NCI-H446 (cell line): ENCODE measurements at places on chromosomes 7 and 10.

DNA sequence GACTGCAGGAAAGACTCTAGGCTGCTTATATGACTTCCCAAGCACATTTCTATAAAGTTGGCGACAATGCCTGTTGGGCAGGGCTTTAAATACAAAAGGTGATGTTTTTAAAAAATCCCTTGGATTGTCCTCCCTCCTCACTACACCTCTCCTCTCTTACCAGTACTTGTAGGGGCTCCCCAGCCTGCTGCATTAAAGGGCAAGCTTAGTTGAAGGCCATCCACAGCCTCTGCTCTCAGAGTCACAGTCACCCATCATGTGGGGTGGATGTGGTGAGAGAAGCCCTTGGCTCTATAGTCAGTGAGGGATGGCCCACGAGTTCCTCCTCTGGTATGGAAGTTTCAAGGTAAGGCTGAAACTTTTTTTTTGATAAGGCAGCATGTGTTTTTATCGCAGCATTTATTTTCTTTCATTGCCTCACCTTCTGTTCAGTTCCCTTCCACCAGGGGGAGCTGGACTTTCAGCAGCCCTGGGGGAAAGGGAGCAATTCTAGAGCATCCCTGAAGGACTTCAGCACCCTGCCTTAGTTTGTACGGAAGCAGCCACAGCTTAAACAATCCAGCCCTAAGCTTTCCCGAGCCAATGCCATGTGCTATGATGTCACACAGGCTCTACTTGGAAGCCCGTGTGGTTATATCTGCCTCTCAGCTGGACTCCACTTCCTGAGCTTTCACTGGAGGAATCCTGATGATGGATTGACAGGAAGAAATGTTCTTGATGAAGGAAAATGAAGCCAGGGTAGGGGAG lies 131.9 kb downstream of the CALCR start:
- peak; percentile 5 for DNase-seq

DNA sequence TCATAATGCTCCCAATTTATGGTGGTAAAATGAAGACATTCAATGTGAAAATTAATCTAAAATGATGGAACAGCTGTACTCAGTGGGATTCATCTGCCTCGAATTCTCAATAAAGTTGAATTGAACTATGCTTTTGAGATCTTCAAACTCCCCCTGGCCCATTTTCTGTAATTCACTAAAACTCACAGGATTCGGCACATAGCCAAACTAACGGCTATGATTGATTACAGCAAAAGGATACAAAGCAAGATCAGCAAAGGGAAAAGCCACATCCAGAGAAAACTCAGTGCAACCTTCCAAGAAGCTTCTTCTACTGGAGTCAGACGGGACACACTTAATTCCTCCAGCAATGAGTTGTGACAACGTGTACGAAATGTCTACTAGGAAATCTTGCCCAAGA lies 307.5 kb downstream of the CNTNAP2 start:
- DNase-seq = no peak

DNA sequence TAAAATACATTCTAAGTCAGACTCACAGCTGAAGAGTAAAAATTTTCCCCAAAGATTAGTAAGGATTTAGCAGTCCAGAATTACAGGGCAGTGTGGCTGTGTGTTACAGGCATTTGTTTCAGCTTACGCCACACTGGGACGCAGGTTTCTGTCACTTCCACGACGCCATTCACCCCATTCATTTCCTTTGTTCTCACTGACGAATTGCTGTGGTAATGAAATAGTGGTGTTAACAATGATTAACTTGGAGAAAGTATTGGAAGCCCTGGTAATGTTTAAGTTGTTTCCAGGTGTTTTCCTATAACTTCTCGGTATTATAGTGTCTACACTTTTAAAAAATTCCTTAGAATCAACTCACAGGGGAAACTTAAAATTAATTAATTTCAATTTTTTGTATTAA lies 370.9 kb downstream of the SH2D4B start:
- DNase-seq = no peak

- DNase-seq = no peak
These were observed 11.2 kb downstream of the MXI1 start for GRCh38 chr10:110218632-110219031.

DNA sequence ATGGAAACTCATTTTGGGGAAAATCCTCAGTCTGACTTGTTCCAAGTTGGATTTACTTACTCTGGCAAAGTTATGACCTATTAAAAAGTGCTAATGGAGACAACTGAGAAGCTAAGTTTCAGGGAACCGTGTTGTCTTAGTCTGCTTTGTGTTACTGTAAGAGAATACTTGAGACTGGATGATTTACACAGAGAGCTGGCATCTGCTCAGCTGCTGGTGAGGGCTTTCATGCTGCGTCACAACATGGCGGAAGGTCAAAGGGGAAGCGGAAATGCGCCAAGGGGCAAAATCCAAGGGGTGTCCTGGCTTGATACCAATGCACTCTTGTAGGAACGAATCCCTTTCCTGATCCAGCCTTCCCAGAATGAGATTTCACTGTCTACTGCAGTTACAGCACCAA lies 46.4 kb downstream of the MTURN start:
- peak; percentile 75 for DNase-seq

DNA sequence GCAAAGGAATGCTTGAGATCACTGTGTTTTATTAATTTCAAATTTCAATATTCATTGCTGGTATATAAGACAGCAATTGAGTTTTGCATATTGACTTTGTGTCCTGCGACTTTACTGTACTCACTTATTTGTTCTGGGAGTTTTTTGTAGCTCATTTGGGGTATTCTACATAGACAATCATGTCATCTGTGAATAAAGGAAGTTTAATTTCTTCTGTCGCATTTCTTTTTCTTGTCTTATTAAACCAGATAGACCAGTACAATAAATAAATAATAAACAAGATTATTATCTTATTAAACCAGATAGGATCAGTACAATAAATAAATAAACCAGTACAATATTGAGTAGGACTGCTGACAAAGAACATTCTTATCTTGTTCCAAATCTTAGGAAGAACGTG lies 448.2 kb downstream of the RPS24 start:
- DNase-seq = no peak

- peak; percentile 9 for DNase-seq
These were observed 79.9 kb upstream of the RHEB start for GRCh38 chr7:151599401-151600227.

GRCh38 chr10:7755103-7755502 lies 32.7 kb downstream of the KIN start:
- no peak for DNase-seq

DNA sequence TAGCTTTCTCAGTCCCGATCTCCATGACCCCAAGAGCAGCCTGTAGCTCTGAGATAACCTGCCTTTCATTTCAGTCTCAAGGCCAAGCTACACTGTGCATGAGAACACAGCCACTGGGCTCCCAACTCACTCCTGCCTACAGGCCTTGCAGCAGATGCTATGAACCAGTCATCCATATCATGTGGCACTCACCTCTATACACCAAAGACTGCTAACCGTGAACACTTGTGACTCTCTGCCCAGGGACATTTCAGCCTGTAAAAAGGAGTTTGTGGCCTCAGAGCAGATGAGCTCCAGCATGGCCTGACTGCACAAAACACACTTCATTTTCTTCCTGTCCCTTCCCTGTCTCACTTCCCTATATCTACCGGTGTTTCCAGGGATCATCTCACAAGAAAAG lies 56.9 kb upstream of the NPY start:
- DNase-seq = no peak

GRCh38 chr10:97230146-97230545 lies 44.4 kb upstream of the SLIT1 start:
- no peak for DNase-seq

GRCh38 chr7:129728875-129729467 lies 117.5 kb downstream of the NRF1 start:
- no peak for DNase-seq

GRCh38 chr10:81872206-81872862 lies 2.7 kb upstream of the NRG3 start:
- peak; percentile 58 for DNase-seq

DNA sequence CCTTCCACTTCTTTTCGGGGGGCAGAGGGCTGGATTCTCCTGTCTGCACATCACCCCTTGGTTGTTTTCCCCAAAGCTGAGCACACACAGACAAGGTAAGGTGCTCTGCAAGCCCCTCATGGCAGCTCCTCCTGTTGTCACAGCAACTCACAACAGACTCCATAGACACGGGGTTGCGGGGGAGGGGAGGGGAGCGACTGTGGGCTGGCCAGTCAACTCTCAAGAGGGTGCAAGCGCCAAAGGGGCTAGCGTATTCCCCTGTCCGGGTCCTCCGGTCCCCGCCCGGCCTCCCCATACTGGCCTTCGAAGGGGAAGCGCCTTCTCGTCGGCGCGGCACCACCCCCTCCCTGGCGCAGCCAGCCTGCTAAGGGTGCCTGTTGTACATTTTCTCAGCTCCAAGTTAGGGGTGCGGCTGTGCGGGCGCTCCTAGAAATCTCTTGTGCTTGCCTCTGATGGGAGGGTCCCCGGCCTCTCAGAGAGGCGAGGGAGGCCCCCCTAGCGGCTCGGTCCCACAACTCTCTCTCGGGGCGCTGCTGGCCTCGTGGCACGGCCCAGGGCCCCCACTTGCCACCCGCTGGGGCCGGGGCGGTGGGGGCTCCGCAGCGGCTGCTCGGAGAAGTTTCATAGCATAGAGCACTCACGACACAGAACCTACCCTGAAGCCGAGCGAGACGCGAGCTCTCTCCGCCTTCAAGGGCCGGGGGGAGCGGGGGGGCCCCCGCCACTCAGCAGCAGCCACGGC lies 498 bp downstream of the RHOBTB1 start:
- peak; percentile 25 for DNase-seq

DNA sequence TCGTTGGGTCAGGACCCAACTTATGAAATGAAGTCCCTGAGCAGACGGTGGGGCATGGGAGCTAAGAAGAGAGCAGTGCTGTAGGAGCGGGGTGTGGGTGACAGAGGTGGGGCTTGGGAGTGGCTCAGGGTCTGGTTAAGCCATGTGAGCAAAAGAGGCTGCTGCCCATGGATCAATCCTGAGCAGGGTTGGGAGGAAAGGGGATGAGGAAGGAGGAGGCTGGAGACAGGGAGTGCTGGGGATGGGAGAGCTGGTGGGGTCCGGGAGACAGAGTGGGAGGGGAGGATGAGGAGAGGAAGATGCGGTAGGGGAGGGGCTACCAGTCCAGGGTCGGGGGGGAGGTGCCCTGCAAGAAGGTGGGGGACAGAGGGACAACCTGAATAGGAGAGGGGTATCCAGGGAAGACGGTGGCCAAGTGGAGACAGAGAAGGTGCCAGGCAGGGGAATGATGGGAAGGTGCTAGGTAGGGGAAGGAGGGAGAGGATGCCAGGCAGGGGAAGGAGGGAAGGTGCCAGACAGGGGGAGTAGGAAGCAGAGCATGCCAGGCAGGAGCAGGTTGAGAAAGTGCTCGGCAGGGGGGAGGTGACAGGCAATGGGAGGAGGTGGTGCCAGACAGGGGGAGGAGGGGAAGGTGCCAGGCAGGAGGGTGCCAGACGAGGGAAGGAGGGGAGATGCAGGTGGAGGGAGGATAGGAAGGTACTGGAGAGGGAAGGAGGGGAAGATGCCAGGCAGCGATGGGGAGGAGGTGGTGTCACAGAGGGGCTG lies 27.5 kb upstream of the SMARCD3 start:
- no peak for DNase-seq

GRCh38 chr10:116919706-116920105 lies 70.4 kb downstream of the ENO4 start:
- DNase-seq = no peak

DNA sequence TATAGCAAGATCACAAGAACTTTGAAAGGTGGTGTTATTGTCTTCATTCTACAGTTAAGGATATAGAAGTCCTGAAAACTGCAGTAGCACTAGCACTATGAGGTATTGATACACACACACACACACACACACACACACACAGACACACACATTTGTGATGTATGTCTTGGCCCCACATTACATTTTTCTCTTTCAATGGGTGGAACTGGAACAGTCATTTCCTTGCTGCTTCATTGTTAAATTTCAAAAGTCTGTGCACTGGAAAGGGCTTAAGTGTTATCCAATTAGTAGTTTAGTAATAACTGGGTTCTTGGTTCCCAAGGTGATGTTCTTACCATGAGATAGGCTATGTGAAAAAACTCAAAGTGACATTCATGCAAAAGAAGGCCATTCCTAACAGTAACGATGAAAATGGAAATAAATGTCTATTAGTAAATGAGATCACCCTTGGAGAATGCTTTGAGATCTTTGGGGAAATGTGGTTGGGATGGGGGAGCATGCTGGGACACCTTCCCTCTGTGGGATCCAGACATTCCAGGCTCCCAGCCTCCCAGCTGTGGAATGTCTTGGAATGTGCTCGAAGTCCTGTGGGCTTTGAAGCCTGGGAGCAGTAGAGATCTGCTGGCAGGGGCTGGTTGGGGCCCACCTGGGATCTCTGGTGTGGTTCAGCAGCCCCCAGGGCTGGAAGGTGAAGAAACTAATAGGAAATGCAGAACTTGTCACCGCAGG lies 37.4 kb upstream of the CALD1 start:
- DNase-seq = no peak

GRCh38 chr10:128540781-128541761 lies 414.8 kb upstream of the MKI67 start:
- no peak for DNase-seq

DNA sequence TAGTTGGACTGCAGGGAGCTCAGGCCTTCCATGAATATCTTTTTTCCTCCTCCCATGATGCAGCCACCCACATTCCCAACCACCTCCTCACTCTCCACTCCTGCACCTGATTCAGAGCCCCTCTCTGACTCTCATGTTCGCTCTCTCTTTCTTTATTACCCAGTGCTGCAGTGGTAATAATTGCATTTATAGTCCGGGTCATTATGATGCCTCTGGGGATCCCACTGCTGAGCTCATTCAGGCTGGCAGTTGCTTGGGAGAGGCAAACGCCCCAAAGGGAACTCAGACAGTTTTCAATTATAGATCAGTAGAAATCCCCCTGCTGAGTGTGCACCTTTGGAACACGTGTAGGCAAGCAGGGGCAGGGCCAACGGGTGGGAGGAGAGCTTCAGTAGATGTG lies 953.0 kb downstream of the GRID1 start:
- DNase-seq = no peak

- no peak for DNase-seq
These were observed 597.8 kb upstream of the MGMT start for GRCh38 chr10:128869101-128869749.

DNA sequence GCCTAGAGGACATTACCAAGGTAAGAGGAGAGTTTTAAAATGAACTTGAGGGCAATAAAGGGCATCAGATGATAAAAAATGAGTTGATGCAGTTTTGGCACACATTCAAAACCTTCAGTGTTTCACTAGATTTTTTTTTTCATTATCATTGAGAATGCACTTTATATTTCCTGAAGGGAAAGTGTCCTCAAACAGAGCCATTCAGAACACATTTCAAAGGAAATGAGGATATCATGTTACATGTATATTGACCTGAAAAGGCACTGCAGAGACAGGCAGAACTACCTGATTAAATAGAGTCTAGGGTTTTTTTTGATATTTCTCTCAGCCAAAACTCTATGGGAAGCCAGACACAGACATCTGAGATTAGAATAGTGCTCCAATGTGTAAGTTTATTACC lies 454.0 kb downstream of the NEBL start:
- no peak for DNase-seq

GRCh38 chr10:89916468-89917215 lies 215.3 kb downstream of the KIF20B start:
- no peak for DNase-seq

DNA sequence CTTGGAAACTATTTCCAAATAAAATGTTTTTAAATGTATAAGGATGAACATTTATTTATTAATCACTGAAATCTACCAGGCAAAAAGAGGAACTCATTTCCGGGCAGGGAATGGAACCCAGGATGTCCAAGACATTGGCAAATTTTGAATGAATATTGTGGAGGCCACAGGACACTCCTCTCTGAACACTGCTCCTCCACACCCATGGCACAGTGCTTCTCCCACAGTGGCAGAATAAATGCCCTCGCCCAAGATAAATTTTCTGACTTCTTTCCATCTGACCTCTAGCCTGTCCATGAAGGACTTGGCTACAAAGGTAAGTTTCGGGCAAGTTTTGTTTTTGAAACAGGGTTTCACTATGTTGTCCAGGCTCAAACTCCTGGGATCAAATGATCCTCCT lies 39.0 kb downstream of the HIPK2 start:
- no peak for DNase-seq
